ENCODE measurements at places on chromosomes 2 and 18.

DNA sequence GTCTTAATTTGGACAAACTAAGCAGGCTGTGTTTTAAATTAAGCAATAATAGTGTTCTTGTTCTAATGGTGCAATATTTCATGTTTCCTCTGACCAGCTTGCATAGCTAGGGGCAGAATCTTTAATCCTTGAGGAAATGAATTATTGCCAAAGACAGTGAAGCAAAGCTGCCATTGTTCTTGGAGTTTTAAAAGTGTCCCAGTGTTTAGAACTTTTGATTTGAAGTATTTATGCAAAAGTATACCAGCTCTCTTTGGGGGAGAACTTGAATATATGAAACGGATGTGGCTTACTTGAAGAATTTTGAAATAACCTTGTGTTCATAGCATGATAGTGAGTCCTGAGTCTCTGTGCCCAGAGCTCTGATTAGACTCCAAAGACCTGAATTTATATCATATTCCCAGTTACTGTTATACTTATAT is 33.4 kb downstream of the ITGA6 start:
- DNase-seq: no peak

- no peak for DNase-seq
Observed at GRCh38 chr2:238905224-238905623, 57.3 kb downstream of the TWIST2 start.

GRCh38 chr2:227466887-227467600 is 4.9 kb upstream of the AGFG1 start:
- no peak for DNase-seq

- DNase-seq: no peak
Observed at GRCh38 chr2:195049372-195050031, 607.5 kb upstream of the SLC39A10 start.

DNA sequence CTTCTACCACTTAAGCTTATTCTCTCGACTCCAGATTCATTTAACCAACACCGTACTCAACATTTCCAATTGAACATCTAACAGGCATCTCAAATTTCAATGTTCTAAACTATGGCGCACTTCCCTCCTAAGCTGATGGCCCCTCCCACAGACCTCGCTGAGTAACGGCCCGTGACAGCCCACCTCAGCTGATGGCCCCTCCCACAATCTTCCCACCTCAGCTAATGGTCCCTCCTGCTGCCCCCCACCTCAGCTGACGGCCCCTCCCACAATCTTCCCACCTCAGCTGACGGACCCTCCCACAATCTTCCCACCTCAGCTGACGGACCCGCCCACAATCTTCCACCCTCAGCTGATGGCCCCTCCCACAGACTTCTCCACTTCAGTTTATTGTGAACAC is 57.1 kb upstream of the TSPYL6 start:
- DNase-seq: no peak

DNA sequence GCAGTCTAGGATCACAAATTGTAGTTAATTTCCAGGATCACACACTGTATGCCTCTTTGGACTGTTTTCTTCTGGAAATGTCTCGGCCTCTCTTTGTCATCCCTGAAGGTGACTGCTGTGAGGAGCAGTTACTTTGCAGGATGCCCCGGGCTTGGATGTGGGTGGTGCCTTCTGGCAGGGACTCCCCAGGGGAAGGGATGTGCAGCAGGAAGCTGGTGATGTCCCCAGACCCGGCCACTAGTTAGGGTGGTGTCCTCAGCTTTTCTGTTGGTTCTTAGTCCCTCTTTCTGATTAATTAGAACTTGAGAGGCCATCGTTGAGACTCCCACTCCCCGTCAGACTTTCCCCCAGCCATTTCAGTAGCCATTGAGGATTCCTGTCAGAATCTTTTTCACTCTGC is 286.6 kb upstream of the HDAC4 start:
- DNase-seq: peak; percentile 34

GRCh38 chr2:10848541-10848940 is 36.0 kb upstream of the PDIA6 start:
- no peak for DNase-seq

DNA sequence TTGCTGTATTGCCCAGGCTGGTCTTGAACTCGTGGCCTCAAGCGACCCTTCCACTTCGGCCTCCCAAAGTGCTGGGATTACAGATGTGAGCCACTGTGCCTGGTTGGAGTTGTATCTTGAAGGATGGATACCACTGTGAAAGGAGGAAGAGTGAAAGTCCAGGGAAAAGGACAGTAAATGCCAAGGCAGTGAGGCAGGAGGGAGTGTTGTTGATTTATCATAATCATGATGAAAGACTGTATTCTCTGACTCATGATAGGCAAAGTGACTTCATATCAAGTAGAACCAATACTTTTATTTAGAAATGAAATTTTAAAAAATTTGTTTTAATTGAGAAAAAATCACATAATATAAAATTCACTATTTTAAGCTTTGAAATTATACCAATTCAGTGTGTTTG is 162.3 kb downstream of the ARHGAP28 start:
- DNase-seq: no peak

DNA sequence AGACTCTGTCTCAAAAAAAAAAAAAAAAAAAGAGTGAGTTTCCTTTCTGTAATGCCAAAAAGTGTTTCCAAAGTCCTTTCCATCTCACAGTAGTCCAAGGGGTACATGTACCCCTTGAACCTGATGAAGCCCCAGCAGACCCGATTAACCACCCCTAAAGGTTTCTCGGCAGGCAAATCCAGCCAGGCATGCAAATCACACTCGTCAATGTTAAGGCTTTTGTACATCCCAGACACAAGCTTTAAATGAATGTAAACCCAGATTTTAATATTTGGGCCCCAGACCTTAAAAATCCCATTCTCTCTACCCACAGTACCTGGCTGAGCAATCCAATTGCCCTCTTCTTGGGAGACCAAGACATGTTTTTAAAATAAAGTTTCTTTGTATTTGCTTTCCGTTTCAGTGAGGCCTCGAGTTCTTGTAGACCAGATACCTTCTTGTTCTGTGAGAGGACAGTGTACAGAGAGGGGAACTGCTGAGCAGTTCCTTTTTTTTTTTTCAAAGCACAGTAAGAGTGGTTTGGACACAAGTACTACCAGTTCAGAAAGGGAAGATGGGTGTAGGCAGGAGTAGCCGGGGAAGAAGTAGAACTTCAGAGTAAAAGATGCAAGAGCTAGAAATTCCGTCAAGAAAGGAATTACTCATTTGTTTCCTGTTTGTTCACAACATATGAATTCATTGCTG is at the start of gene NLRC4:
Gene NLRC4, minus strand, starts transcription at position 465 of the 684 bp plus-strand sequence. CDS start 8,111 bp downstream, outside the sequence.
- DNase-seq: no peak

GRCh38 chr2:71783215-71783614 is 329.9 kb downstream of the DYSF start:
- DNase-seq: no peak

DNA sequence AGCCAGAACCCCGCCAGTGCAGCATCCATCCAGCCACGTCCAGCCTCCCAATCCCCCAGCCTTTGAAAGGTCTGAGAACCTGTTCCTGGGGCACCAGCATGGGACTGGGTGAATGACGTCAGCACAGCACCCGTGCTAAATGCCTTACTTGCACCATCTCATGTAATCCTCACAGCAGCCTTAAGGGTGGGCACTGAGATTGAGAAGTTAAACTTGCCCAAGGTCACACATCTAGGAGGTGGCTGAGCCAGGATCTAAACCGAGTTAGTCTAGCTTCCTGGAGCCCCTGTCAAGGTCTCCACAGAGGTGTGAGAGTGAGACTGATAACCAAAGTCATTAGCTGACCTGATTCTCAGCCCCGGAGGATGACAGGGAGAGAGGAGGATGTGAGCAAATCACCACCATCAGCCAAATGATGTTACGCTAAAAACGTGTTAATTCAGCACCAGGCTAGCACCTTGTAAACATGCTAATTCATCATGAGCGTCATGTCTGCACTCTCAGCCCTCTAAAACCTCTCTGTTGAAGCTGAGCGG is 4.6 kb downstream of the CD8A start:
- DNase-seq: no peak

DNA sequence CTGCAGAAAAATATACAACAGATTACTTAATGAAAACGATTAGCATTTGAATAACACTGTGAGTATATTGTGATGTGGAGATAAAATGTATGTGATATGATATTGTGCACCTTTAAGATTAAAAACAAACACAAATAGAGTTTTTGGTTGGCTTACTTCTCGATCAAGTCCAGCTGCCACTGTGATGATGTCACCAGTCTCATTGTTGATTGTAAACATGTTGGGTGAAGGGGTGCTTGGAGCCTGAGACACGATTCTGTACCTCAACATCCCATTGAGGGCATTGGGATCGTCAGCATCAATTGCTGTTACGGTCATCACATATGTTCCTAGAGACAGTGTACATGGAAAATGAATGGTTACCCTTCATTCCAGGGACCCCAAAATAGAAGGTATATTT is 174.1 kb downstream of the CDH2 start:
- no peak for DNase-seq

GRCh38 chr2:191321861-191322662 is 76.9 kb downstream of the MYO1B start:
- DNase-seq: no peak
